BE2C (cell line): ENCODE measurements at places on chromosomes 13 and 19.

DNA sequence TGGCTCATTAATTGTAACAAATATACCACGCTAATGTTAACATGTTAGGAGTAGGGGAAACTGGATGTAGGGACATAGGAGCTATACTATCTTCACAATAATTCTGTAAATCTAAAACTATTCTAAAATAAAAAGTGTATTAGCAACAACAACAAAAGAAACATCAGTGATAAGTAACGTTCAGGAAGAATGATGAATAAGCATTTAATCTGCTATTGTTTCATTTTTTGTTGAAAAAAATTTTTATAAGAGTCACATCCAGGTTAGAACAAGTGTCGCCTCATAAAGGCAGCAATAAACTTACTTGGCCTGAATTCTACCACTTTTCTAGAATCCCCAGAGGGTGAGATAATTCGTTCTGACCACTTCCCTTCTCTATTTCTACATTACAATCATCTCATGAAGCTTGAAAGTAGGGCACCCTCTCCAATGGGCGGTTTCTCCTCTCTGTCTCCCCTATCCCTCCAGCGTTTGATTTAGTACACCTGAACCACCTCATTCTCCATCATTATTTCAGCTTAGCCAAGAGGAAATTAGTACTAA, 253.1 kb upstream of the IPO5 start:
- DNase-seq, result no peak

- DNase-seq, result no peak
Measured at GRCh38 chr13:22777207-22777606, 403.6 kb upstream of the SGCG start.

GRCh38 chr13:110531671-110532083, 29.8 kb downstream of the RAB20 start:
- no peak for DNase-seq

DNA sequence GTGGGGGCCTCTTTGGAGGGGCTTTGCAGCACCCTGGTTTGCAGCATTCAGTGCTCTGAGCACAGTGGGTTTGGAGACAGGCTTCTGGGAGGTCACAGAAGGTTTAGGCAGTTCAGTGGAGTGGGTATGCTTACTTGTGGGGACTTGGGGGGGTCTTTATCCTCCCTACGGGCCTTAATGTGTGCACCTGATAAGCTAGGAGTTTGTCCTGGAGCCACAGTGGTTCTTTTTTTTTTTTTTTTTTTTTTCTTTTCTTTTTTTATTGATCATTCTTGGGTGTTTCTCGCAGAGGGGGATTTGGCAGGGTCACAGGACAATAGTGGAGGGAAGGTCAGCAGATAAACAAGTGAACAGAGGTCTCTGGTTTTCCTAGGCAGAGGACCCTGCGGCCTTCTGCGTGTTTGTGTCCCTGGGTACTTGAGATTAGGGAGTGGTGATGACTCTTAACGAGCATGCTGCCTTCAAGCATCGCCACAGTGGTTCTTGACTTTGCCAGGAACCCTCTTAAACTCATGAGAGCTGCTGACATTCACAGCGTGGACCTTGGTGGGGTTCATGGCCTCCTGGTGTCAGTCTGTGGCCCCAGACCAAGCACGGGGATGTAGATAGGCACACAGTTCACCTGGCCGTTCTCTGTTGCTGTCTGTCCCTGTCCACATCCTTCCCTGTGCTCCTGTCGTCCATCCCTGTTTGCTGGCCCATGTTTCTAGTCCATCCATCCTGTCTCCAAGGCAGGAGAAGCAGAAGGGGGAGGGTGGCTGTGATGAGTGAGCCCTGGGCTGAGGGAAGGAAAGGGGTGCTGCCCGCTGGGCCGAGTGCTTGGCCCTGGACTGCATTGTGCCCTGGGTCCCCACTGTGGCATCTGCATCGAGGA, 2.7 kb downstream of the EGLN2 start:
- no peak for DNase-seq

GRCh38 chr19:28602675-28603298, 610.2 kb downstream of the UQCRFS1 start:
- no peak for DNase-seq
